ENCODE measurements at places on chromosomes 12 and 14.

DNA sequence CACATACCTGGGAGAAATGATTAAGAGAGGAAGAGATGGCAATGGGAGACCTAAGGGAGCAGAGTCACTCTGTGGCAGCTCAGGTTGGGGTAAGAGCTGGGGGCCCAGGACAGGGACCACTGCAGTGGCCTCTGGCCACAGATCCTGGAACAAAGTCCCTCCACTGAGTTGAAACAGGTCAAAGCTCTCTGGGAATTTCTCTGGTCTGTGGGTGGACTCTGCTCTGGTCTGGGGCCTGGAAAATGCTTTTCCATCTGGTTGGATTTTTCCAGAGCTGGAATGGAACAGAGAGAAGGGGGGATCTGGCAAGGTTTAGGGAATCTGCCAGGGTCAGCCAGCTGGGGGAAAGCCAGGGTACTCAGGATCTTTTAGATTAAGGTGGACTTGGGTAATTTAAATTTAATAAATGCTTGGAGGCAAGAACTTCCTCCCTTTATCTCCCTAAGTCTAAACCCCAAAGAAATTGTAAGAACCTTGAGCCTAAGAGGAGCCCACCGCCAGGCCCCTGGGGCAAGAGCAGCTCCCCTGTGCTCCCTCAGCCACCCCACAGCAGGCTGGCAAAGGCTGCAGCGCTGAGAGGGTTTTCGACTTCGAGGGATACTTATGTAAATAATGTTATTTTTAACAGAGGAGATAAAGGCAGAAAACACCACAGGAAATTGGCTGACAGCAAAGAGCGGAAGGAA is 3.7 kb downstream of the HOXC10 start:
- DNase-seq, result no peak

DNA sequence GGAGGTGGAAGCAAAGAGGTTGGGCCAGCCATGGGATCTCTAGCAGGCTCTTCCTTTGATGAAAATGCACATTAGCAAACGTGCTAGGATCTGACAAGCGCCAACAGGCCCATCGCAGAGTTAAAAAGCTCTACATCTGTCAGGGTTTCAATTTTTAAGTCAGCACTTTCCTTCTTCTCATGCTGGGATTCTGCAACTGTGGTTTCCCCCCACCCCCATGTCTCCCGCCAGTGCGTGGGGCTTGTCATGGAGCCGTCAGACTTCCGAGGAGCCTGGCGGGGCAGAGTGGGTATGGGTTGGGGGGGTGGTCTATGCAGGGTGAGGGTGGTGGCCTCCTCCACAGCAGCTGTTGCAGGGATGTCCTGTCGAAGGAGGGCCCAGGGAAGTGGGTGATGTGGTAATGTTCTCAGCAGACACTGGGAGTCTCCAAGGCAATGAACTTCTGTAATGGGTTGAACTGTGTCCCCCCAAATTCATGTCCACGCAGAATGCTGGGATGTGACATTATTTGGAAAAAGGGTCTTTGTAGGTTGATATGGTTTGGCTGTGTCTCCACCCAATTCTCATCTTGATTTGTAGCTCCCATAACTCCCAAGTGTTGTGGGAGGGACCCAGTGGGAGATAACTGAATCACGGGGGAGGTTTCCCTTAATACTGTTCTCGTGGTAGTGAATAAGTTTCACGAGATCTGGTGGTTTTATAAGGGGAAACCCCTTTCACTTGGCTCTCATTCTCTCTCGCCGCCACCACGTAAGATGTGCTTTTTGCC is 115.2 kb upstream of the MAP1LC3B2 start:
- DNase-seq, result no peak

DNA sequence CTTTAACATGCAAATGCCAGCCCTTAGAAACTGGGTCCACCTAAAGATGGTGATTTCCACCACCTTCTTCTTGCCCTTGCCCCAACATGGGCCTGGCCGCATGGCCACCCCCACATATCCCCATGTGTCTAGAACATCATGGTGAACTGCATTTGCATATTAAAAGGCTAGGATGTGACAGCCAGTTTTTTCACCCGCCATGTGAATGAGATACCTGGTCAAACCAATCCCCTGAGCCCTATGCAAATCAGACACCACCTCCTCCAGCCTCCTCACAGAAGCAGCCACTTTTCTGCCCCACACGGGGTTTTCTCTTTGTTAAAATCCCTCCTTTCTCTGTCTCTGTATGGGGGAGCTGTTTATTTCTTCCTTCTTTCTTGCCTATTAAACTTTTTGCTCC is 1322.5 kb downstream of the FSCB start:
- DNase-seq, result no peak

DNA sequence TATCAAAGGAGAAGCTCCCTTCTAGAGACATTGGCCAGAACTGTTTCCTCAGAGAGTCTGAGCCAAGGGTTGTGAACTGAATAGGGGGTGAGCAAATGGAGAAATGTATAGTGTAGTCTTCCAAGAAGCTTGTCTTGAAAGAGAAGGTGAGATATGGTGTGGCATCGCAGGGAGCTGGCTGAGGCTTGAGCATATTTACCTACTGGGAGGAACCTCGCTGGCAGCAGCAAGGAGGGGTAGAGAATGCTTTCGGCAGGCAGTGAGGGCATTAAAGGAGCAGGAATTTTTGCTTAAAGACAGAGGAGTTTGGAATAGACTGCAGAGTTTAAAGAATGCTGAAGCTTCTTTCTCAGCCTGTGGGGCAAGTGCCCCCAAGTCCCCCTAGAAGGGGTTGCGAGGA is 59.3 kb upstream of the PRMT8 start:
- no peak for DNase-seq

DNA sequence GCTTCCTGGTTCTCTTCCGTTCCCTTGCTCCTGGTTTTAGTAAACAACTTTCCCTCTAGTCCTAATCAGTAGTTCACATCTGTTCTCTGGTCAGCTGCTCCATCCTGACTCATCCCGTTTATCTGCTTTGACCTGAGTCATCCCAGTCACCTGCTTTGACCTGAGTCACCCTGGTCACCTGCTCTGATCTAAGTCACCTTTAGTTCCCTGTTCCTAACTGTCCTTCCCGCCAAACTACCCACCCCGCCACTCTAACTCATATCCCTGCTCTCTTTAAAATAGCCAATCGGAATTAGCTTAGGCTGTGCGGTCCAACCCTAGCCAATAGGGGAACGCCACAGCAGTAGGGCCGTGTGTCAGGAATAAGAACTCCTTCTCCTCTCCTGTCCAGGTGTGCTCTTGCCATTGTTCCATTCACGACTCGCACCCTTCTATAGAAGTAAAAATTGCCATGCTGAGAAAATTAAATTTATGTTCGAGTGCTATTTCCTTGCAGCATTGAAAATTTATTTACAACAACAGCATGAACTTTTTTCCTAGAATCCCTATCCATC is 3.1 kb upstream of the ANKRD33 start:
- no peak for DNase-seq

- DNase-seq, result no peak
Measured at GRCh38 chr14:50823051-50823761, 7.8 kb downstream of the NIN start.

- DNase-seq, result no peak
Measured at GRCh38 chr12:83865431-83865830, 1047.2 kb downstream of the SLC6A15 start.

DNA sequence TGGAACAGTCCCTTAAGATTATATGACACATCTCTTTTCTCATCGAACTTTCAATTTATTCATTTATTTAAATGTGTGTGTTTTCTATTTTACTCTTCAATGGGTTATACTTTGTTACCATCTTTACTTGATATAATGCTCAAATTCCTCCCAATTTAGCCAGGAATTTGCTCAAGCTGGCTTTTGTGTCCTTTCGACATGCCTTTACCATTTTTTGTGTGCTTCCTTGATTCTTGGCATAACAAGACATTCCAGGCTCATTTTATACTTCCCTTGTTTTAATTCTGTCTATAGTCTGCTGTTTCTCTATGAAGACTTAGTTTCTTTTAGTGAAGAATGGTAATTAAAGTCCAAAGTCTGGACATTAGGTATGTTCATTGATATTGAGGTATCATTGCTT is 315.8 kb downstream of the AEBP2 start:
- no peak for DNase-seq

- no peak for DNase-seq
Measured at GRCh38 chr14:66043921-66044320, 442.2 kb upstream of the CCDC196 start.

DNA sequence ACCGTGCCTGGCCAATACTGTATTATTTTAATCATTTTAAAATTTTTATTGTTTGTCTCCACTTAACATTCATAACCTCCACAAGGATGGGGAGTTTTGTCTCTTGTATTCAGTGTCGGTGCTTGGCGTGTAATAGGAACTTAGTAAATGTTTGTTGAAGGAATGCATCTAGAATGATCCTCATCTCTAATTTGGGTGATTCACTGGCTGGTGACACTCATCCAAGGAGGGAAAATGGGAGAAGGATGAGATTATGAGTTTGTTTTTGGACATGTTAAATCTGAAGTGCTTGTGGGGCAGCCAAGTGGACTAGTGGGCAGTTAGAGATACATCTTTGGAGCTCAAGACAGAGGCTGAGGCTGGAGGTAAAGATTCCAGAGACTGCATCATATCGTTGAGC is 5.1 kb downstream of the KLC1 start:
- no peak for DNase-seq

DNA sequence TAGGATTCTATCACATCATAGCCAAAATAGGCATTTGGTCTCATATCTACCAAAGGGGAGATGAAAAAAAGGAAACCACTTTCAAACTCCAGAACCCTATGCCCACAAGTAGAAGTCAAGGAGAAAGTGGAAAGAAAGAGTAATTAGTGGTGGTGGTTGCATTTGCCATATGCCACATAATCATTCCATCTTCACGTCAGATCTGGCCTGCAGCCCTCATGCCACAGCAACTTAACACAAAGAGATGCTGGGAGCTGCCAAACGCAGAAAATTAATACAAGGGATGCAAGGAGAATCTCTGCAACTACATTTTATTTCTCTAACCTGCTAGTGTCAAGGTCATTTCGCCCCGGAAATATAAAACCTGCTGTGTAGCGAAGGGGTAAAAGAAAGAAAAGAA is 148.6 kb upstream of the FOXN3 start:
- no peak for DNase-seq

DNA sequence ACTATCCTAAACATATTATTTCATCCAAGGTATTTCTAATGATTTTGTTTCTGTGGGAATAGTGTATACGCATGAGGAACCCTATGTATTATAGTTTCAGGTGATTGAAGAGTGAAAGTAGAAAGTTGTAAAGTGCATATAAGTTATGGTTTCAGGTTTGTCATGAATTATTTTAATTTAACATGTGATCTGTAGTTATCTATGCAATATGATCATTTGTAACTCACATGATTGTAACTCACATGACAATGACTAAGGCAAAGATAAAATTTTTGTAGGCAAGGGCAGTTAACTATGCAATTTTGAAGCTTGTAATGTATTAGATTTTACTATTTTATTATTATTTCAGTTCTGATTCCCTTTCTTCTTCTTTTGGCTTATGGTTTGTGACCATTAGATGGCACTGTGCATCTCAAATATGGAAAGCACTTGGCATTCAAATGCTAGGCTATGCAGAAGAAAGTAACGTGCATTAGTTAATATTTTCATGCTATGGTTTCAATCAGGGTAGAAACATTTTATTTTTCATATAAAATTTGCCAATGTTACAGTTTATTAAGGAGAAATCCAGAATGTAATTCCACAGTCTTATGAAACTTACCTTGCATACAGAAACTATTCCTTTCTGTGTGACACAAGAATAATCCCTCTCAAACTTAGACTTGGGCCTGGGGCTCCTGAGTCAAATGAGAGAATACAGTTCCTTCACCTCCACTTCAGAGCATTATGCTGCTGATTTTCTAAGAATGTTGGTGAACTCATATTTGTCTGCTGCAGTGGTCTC is 15.8 kb upstream of the TMEM30B start:
- DNase-seq, result no peak

GRCh38 chr14:89443042-89443629 is 26.1 kb upstream of the FOXN3 start:
- DNase-seq, result no peak

- no peak for DNase-seq
Measured at GRCh38 chr12:95959107-95959506, 16.0 kb downstream of the AMDHD1 start.

GRCh38 chr12:7180685-7181084 is 8.8 kb upstream of the PEX5 start:
- DNase-seq, result no peak

DNA sequence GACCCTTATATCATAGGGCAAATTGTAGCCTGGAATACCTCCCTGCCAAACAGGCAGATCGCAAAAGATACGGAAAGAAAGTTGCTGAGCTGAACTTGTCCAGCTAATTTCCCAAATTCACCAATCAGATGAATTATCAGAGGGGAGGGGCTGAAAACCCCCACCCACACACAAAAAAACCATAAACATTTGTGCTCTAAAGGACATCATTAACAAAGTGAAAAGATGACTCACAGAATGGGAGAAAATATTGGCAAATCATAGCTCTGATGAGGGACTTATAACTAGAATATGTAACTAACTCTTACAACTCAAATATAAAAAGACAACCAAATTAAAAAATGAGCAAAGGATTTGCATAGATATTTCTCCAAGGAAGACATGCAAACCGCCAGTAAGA is 36.3 kb downstream of the PTHLH start:
- DNase-seq, result no peak

- DNase-seq, result no peak
Measured at GRCh38 chr14:85363358-85363757, 166.6 kb upstream of the FLRT2 start.

- DNase-seq, result no peak
Measured at GRCh38 chr12:89155826-89156225, 196.5 kb downstream of the DUSP6 start.

DNA sequence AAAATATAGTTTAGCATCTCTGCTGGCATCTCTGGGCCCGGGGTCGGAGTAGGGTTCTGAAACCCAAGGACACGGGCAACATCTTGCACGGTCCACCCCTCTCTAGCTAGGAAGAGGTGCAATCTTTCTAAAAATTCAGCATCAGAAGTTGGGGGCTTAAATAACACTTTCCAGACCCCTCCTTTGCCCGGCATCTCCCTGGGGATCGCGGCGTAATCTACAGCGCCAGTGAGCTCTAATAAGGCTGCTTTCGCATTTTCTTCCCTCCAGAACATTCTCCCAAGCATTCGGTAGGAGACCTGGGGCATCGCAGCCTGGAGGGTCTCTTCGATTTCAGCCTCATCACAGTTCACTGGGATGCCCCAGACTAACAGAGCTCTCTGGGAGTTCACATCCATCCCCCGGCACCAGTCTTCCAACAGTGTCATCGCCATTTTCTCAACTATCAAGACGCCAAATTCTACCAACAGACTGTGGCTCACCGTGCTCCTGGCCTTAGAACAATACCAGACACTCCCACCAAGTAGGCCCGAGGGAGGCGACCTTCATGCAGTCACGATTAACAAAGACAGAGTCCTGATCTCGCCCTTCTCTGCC is 880 bp downstream of the PNMA1 start:
- no peak for DNase-seq

DNA sequence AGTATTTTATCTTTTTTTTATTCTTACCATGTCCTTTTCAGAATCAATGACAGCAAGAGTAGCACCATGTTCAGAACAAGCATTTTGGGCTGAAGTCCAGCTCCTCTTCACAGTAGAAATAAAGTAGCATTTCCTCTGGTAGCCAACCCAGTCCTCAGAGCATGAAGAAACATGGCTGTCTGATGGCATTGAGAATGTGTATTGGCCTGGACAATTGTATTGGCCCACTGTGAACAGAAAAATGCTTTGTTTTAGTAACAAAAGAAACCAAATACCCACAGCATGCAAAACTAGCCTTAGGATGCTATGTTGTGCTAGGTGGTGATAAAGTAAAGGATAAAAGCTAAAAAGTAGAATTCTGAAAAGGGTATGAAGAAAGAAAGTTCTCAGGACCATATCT is 5.7 kb downstream of the CD69 start:
- no peak for DNase-seq

Data from H54 (cell line).